ENCODE measurements at places on chromosomes 2 and 18.
A peak's percentile ranks its signal among the peaks of the same experiment; 100 is the strongest.

DNA sequence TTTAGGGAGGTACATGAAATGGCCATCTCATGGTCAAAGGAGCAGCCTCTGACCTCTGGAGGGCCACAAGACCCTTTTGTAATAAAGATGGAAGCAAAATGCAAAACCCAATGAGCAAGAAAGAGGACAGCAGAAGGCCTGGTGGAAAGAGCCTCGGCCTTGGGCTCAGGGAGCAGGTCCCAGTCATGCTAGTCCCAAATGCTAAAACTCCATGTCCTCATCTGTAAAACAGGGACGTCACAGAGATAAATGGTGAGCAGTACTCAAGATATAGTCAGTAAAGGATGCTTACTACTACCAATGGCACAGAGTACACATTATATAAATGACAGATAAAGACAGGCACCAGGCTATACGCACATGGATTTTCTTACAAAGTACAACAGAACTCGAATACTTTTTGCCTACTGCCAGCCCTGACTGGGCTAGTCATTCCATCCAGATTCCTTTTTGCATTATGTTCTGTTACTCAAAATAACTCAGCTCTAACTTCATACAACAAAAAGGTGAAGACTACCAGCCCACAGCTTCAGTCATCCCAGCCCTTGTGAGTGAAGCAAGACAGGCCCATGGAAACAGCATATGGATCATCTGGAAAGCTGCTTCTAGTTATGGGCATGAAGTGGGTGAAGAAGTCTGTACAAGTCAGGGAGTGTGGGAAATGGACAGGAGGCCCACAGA is 64.9 kb upstream of the TFCP2L1 start:
- DNase-seq = no peak

DNA sequence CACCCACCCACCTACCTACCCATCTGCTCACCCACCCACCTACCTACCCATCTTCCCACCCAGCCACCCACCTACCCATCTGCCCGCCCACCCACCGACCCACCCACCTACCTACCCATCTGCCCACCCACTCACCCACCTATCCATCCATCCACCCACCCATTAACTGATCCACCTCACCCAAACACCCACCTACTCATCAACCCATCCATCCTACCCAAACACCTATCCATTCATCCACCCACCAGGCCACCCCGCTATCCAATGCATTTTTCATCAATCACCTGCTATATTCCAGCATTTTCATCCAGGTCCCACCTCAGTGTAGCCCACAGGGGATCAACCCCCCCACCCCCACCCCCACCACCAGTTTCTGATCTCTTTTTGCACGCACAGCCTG is 121.8 kb downstream of the GLI2 start:
- DNase-seq = no peak

DNA sequence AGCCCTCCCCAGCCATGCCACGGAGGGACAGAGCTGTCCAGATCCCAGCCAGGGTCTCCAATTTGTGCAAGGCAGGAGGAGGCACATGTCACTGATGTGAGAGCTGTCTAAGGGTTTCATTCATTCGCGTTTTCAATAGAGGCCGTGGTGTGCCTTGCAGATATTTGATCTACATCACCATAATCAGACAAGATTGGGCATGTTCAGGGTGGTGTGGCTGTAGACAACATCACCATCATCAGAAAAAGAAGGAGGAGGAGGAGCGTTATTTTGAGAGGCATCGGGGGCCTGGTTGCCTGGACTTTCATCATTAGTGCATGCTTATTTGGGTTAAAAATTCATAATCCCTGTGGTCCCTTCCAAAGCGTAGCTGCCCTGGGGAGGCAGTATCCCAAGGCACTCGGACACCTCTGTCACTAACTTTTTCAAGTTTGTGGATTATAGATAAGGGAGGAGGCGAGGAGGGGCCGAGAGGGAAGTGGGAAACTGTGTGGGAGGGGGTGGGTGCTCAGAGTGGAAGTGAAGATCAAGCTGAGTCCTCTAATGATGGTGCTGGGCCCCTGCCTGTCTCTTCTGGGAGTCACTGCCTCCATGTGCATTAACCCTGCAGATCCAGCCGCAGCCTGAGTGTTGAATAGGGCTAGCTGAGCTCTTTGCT is 194.1 kb downstream of the CTIF start:
- no peak for DNase-seq

DNA sequence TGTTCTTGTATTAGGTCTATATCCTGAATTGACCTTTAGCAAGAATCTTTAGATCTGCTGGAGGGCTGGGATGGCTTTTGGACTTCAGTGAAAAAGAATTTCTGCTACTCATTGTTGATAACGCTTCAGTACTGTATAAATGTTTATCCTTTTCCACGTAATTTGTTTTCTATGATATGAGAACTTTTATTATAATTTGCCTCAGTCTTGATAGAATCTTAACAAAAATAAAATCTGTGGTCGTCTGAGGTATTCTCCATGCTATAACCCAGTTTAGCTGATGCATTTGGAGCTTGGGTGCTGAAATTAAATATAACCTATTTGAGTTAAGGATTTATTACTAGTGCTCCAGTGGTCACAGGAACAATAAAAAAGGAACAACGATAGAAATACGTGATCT is 71.1 kb downstream of the ACTR3 start:
- no peak for DNase-seq

- no peak for DNase-seq
Measured at GRCh38 chr2:182018218-182018617, 32.6 kb downstream of the PPP1R1C start.

- DNase-seq = no peak
Measured at GRCh38 chr2:218060118-218060517, 8.9 kb upstream of the RUFY4 start.

GRCh38 chr18:59448546-59448945 is 89.5 kb upstream of the LMAN1 start:
- no peak for DNase-seq

DNA sequence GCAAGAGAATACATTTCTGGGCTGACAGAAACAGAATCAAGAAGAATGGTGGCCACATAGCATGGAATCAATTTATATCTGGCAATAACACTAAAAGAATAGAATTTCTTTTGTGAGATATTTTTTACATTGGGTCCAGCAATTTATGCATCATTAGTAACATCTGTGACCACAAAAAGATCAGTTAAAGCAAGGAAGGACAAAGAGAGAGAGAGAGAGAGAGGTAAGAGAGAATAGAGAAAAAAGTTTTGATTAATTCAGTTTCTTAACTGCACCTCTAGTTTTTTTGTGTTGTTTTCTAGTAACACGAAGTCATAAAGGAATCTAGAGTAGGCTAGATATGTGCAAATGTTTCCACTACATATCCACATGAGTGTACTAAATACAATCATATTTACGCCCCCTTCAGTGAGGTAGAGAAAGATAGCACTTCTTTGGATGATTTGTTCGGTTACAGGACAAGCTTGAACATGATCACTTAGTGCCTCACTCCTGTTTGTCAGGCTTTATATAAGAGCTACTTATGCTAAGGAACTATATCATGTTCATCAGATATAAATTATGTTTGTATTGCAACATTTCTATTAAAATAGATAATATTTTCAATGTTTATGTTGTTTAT is 247.4 kb upstream of the COL3A1 start:
- no peak for DNase-seq

- DNase-seq = peak; percentile 33
Measured at GRCh38 chr2:62456721-62457539, 49.1 kb downstream of the TMEM17 start.

GRCh38 chr2:130380096-130380934 is 24.5 kb downstream of the PTPN18 start:
- DNase-seq = no peak

DNA sequence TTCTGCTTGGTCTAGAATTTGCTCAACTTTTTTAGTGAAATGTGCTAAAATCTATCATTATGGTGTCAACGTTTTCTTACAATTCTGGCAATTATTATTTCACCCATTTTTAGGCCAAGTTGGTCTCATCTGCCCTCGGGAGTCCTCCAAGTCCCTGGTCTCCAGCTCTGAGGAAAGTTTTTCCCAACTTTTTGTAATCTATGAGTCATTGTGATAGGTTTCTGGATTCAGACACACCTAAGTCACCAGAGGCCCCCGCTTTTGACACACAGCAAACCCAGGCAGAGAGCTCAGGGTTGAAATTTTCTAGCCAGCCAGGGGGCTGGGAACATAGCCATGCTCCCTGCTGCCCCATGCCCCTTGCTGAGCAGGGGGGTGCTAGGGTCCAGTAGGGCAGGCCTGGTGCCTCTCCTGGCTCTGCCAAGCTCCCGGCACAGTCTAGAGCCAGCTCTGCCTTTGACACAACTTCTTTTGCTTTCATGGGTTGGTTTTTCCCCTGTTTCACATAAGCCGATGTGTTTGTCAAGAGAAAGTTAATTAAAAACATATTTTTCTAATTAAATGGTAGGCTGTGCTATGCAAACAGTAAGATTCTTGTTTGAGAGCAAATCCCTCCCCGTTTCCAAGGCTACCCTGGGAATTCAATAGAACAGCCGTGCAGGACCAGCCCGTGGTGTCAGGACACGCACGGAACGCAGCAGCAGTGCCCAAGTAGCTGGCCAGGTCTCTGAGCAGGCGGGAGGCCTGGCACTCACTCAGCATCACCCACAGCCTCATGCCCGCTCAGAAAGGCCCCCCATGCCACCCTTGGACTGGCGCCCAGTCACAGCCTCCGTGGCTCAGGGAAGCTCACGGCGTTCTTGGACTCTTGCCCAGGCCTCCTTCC is 25.5 kb upstream of the SNED1 start:
- no peak for DNase-seq

DNA sequence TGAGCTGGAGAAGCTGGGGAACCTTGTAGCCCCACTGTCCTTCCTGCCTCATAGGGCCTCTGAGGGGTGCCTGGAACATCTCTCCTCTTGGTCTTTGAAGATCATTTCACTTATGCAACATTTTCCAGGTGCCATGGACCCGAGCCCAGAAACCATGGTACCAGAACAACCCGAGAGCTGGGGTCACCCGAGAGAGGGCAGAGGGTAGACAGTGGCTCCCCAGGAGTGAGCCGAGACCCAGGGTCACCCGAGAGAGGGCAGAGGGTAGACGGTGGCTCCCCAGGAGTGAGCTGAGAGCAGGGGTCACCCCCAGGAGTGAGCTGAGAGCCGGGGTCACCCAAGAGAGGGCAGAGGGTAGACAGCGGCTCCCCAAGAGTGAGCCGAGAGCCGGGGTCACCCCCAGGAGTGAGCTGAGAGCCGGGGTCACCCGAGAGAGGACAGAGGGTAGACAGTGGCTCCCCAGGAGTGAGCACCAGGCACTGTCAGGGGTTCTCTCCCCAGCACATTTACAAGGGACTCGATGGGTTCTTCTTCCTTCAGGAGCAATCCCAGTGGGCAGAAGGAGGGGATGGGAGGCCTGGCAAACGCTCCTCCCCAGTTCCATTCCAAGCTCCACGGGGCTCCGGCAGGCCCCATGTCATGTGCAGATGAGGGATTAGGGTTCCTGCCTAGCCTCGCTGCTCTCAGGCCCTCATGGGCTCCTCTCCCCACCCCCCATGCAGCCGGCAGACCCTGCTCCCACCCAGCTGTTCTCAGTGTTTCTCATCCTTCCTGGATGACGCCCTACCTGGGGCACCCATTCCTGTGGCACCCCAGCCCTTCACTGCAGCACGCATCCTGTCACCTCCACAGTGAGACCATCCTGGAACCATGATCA is 163.5 kb downstream of the RTP5 start:
- DNase-seq = no peak

DNA sequence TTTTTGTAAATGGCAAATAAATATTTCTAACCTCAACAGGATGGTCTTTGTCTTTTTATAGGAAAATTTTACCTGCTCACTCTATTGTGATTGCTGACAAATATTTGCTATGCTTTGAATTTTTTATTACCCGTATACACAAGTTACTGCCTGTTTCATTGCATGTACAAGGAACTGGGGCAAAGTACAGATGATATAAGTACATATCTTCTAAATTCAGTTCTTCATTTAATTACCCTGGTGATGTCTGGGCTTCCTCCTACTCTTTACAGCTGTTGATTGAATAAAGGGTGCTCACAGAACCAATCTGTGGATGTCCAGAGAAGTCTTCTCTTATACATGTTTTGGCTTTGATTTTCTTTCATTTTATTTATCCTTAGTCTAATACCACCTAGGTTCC is 26.5 kb downstream of the KCNE4 start:
- no peak for DNase-seq

GRCh38 chr2:164114937-164115336 is 379.1 kb upstream of the FIGN start:
- DNase-seq = no peak

GRCh38 chr18:78140294-78140693 is 839.3 kb upstream of the SALL3 start:
- DNase-seq = no peak

DNA sequence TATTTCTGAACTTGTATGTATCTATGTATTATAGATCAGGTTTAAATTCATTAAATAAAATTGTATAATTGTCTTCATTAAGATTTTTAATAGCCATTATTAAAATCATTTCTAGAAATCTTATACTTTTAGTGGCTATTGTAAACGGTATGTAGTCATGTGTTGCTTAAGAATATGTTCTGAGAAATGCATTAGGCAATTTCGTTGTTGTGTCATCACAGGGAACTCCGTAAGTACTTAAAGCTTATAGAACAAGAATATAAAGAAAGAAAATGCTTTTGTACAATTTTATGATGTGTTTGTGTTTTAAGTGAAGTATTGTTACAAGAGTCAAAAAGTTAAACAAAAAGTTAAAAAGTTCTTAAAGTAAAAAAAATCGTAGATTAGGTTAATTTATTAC is 765.8 kb downstream of the METTL4 start:
- DNase-seq = no peak

GRCh38 chr2:6254441-6254840 is 562.3 kb downstream of the SOX11 start:
- peak; percentile 32 for DNase-seq

GRCh38 chr2:239809391-239809790 is 215.8 kb downstream of the NDUFA10 start:
- DNase-seq = no peak

GRCh38 chr2:224286923-224287322 is 115.0 kb downstream of the FAM124B start:
- no peak for DNase-seq

- DNase-seq = peak; percentile 61
Measured at GRCh38 chr18:9516437-9517064, 41.2 kb downstream of the RALBP1 start.

- DNase-seq = no peak
Measured at GRCh38 chr2:216922175-216922780, 62.4 kb upstream of the TNP1 start.

DNA sequence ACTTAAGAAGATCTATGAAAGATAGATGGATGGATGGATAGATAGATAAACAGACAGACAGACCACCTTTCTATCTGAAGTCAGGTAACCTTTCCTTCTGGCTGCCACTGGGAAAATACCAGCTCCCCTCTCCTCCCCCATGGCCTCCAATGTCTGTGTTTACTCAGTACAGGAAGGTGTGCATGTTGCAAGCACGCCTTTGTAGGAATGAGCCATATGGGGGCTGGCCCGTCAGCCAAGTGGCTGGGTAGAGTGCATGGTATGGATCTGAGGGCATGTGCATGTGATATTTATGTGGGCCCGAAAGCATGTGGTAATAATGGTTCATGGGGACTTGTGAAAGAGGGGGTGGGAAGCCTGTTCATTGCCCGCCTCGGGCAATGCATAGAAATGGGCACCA is 109.2 kb upstream of the FZD7 start:
- DNase-seq = no peak

GRCh38 chr2:234476766-234477165 is 20.1 kb downstream of the ARL4C start:
- no peak for DNase-seq

GRCh38 chr2:112923967-112924338 is 13.0 kb downstream of the IL37 start:
- no peak for DNase-seq
